ENCODE measurements at places on chromosomes 2 and 18. TPM values are rescaled to one million over a fixed set of nuclear protein-coding genes. Genes with fewer than 3 reads are reported as not detected.

GRCh38 chr2:194205568-194206227 lies 1451.3 kb upstream of the SLC39A10 start:
- no peak overlapping the region for H3K4me3 ChIP-seq
- no peaks in the 10 kb centered on the region for H3K36me3 ChIP-seq
- no peaks in the 10 kb centered on the region for H3K27me3 ChIP-seq
- no peak overlapping the region for H3K27ac ChIP-seq

- H3K4me3 ChIP-seq, result peak overlapping the region; percentile 90
- H3K4me1 ChIP-seq, result peaks cover 32% of the 10 kb centered on the region
- DNase-seq, result no peak
These were observed 2.4 kb upstream of the SATB2 start for GRCh38 chr2:199460101-199460671.

The DYSF gene
- total RNA-seq, result 0.05 TPM

- no peak overlapping the region for H3K27ac ChIP-seq
- no peaks in the 10 kb centered on the region for H3K27me3 ChIP-seq
- no peak for DNase-seq
These were observed 248.8 kb downstream of the EIPR1 start for GRCh38 chr2:3128786-3129185.

The HRH4 gene
- not detected for total RNA-seq

The B4GALT6 gene
- total RNA-seq, result 2.7 TPM

All from activated naive CD4-positive, alpha-beta T cell treated with anti-CD3 and anti-CD28 coated beads for 36 hours (primary cell).